ENCODE measurements at places on chromosomes 16 and 17.

- DNase-seq = no peak
Measured at GRCh38 chr16:10631886-10632285, 51.5 kb upstream of the EMP2 start.

DNA sequence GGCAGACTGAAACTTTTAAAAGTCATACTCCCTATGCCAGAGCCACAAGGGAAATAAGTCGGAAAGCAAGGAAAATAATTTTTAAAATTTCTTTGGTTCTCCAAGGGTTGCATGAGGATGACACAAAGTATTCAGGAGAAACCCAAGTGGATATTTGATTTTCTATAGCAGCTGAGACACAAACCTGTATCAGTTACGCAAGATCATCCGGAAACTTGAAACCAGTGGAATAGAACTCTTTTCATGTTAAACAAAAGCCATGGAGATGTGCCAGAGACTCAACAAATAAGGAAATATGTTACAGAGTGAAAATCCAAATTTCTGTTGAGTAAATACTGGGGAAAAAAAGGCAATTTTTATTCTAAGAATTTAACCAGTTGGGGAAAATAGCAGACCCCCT is 294.7 kb downstream of the KIF2B start:
- DNase-seq = no peak

GRCh38 chr17:81923302-81924260 is 4.0 kb downstream of the MAFG start:
- no peak for DNase-seq

DNA sequence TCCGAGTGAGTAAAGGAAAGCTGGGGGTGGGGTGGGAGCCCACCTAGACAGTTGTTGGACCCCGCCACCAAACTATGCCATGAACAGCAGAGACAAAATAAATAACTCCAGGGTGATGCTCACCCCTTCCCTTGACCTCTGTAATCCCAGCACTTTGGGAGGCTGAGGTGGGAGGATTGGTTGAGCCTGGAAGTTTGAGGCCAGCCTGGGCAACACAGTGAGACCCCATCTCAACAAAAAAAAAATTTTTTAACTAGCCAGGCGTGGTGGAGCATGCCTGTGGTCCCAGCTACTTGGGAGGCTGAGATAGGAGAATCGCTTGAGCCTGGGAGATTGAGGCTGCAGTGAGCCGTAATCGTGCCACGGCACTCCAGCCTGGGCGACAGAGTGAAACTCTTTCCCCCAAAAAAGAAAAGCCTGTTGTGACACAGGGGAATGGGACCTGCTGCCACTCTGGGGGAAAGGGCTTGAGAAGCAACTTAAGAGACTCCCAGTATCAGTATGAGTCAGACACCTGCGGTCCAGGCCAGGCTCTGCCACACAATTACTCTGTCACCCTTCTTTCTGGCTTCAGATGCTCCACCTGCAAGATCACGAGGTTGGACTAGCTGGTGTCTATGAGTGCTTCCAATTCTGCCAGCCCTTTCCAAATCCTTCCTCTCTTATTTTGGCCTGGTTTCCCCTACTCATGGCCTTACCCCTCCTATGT is 5.0 kb downstream of the SGCA start:
- no peak for DNase-seq

DNA sequence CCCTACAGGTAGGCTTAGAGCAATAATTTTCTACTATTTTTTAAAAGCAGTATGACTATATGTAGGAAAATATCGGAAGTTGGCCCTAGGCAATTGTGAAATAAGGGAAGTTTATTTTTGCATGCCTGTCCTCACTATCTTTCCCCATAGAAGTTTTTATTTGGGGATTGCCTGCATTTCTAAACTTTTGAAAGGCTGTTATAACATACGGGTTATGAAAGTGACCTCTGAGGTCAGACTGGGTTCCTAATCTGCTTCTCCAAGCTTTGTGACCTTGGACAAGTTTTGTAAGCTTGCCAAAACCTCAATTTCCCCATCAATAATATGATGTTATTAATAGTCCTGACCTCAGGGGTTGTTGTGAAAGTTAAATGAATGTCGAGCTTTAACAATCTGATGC is 67.1 kb downstream of the ARHGAP44 start:
- no peak for DNase-seq

GRCh38 chr16:10037751-10038150 is 144.5 kb downstream of the GRIN2A start:
- DNase-seq = no peak
